ENCODE measurements at places on chromosomes 4 and X. TPM values are rescaled to one million over a fixed set of nuclear protein-coding genes. Genes with fewer than 3 reads are reported as not detected.
A peak's percentile ranks its signal among the peaks of the same experiment; 100 is the strongest.

GRCh38 chrX:133980406-133980805, 5.0 kb downstream of the GPC3 start:
- peak; percentile 5 for DNase-seq

GRCh38 chr4:43757147-43757546, 691.5 kb downstream of the KCTD8 start:
- peak; percentile 1 for DNase-seq

GRCh38 chr4:92830771-92831170, 527.0 kb downstream of the GRID2 start:
- DNase-seq, result no peak

Gene TLR7
- not detected for polyA plus RNA-seq

- peak; percentile 68 for DNase-seq
These were observed 11.0 kb upstream of the SH3TC1 start for GRCh38 chr4:8188085-8188484.

GRCh38 chr4:99536848-99537247, 26.0 kb downstream of the C4orf17 start:
- no peak for DNase-seq

Gene SLAIN2
- polyA plus RNA-seq, result 41.9 TPM

DNA sequence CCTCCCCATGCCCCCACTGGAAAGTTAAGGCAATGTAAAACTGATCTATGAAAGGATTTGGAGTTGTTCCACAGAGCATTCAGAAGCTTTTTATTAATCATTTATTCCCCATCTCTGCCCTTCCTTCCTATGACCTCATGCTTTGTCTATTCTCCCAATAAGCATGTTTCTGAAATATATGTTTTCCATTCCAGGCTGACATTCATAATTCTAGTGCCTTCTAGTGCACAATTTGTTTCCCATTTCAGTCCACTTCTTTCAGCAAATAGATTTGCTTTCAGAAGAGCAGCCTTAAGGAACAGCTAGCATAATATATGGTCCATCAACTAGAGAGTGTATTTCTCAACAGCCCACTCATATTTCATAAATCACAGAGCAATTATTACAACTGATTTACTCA, 77.1 kb upstream of the ATXN3L start:
- peak; percentile 57 for DNase-seq

GRCh38 chr4:57442831-57443291, 332.7 kb upstream of the IGFBP7 start:
- peak; percentile 52 for DNase-seq

GRCh38 chr4:168685136-168685809, 188.4 kb downstream of the PALLD start:
- DNase-seq, result no peak

Gene SEC24D
- polyA plus RNA-seq, result 131 TPM

- DNase-seq, result no peak
These were observed 820 bp upstream of the MAB21L2 start for GRCh38 chr4:150581056-150581605.

Gene XAGE1B
- polyA plus RNA-seq, result not detected

DNA sequence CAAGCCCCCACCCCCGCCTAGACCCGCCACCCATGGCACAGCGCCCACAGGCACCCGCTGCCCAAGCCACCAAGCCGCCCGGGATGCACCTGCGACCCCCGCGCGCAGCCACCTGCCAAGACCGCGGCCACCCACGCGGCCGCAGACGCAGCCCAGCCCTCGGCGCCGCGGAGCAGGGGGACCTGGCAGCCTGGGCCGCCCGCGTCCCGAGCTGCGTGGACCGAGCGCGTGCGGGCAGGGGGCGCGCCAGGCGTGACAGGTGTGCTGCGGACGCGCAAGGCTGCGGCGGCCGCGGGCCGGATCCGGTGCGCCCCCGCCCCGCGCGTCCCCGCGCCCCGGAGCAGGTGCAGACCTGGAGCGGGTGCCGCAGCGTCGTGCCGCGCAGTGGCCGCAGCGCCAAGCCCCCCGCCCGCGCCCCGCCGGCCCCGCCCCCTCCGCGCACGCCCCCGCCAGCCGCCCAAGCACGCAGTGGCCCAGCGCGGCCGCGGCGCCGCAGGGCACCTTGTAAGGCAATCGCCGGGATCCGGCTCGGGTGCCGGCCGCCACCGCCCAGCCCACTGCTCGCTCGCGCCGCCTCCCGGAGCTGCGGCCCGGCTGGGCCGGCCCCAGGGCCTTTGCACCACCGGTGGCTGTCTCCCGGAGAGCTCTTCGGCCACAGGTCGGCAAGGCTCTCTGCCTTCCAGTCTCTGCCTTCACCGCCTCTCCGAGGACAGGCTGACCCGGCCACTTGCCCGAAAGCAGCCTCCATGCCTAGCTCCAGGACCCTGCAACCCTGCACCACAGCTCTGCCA, at the start of gene PNCK:
PNCK (minus strand) TSS at position 386 of the 791 bp plus-strand sequence. CDS start 737 bp downstream, outside the sequence.
- no peak for DNase-seq

- peak; percentile 77 for DNase-seq
These were observed 63.4 kb upstream of the MAB21L2 start for GRCh38 chr4:150518559-150518958.

GRCh38 chr4:31784558-31784957, 1064.4 kb downstream of the PCDH7 start:
- DNase-seq, result no peak

- no peak for DNase-seq
These were observed 160.1 kb upstream of the FSTL5 start for GRCh38 chr4:162323919-162324318.

DNA sequence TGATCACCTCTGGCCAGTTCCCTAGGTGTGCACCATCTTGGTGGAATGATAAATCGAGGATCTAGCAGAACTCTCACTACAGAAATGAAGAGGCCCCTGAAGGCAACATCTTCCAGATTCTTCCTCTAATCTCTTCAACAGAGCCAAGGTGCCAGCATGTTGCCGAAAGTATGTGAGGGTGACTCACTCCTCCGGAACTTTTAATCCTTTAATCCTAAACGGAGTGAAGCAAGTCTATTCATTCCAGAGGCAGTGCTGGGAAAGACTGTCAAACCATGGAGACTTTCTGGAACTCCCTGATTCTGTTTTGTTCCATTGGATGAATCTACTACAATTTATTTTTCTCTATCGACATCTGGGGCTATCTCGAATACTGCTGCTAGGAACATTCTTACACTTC, 68.7 kb downstream of the SUPT20HL2 start:
- peak; percentile 82 for DNase-seq

GRCh38 chr4:99390055-99390454, 37.5 kb upstream of the ADH1C start:
- DNase-seq, result peak; percentile 63

DNA sequence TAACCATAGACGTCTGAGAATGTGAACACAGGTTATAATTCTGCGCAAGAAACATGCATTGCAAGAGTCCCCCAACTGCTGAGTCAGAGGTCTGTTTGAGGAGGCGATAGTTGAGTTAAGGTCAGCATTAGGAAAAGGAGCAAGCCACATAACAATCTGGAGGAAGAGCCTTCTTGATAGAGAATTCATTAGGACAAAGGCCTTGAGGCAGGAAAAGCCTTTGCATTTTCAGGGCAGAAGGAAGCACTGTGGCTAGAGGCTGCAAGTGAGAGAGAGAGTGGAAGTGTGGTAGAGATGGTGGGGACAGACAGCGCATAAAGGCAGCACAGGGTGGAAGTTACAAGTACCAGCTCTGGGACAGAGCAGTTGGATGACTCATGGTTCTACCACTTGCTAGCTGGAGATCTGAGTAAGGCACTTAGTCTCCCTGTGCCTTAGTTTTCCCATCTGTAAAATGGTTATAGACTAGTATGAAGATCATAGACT, 125.8 kb upstream of the LNX1 start:
- DNase-seq, result peak; percentile 43

GRCh38 chrX:16610121-16610621, 39.8 kb upstream of the S100G start:
- peak; percentile 74 for DNase-seq

Gene RNF128
- polyA plus RNA-seq, result 0.16 TPM

- DNase-seq, result no peak
These were observed 52.1 kb downstream of the PROM1 start for GRCh38 chr4:16031546-16032395.

Gene FAM47A
- not detected for polyA plus RNA-seq

- DNase-seq, result peak; percentile 87
These were observed 854.4 kb upstream of the INTU start for GRCh38 chr4:126778348-126778747.

GRCh38 chr4:82889287-82889686, 1.7 kb downstream of the SEC31A start:
- peak; percentile 37 for DNase-seq

Gene CXXC4
- polyA plus RNA-seq, result not detected

Gene TAF7L
- polyA plus RNA-seq, result 0.53 TPM

DNA sequence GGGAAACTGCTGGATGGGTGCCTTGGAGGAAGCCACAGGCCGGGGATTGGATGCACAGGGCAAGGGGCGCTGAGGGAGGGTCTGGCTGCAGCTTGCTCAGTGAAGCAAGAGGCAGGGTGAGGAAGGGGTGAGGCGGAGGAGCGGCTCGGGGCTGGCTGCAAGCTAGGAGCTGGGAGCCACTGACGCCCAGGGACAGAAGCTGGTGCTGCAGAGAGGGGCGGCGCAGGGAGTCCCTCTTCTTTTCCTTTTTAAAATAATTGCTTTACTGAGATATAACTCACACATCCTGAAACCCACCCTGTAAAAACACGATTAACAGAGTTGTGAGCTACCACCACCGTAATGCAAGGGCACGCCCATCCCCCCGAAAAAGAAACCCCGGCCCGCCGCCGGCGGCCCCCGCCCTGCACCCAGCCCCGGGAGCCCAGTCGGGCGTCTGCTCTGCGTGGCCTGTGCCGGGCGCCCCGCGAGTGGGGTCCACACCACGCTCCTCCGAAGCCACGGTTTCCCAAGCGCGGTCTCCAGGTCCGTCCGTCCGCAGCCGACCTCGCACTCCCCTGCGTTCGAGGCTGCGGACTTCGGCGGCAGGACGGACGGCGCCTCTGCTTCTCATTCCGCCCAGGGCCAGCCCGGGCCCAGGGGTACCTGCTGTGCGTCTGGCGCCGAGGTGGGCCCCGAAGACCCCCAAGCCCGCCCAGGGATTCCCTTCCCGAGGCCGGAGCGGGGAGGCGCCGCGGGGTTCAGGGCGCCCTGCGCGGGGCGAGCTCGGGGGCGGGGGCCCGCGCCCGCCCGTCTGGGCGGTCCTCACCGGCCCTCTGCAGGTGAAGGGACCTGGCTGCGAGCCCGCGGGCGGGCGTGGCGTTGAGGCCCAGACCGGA, 866 bp upstream of the UVSSA start:
- peak; percentile 69 for DNase-seq

DNA sequence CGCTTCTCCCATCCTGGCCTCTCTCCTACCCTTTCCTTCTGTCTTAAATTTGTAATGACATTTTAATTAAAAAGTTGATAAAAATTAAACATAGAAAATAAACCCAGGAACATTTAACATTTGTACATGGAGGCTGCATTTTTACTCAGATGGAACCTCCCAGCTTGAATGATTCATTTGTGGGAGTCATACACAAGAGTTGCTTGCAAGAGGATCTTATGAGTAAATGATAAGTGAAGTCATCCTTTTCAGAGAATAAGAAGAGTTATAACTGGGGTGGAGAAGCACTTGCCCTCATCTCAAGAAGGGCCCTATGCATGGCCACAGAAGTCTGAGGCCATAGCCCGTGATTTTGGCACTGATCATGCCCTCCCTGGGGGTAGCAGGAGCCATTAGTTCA, 482.9 kb upstream of the BOD1L1 start:
- peak; percentile 89 for DNase-seq

Gene DGKK
- polyA plus RNA-seq, result not detected

GRCh38 chrX:120732461-120732860, 102.6 kb upstream of the C1GALT1C1 start:
- DNase-seq, result peak; percentile 26

DNA sequence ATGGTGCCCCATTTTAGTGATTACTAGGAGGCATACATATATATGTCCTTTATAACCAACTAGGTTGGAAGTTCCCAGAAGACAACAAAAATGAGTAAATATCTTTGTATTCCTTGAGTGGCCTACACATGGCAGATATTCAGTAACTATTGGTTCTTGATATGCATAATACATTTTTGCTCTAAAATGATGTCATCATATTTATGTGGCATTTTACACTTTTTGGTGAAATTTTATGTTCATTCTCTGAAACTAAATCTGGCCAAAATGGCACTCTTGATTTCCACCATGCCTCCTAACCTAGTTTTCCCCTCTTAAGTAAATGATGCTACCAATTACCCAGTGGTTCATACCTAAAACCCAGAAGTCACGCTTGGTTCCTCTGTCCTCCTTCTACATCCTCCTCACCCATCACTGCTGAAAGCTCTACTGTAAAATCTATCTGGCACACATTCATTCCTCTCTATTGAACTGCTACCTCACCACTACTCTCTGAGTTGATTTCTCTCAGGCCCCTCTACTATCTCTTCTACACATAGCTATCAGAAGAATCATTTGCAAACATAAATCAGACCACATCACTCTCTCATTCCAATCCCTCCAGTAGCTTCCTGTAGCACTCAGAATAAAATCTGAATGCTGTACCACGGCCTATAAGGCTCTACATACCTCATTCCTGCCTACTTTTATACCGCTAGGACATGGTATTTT, 13.4 kb downstream of the SLC10A7 start:
- DNase-seq, result no peak

Gene MAGEC1
- not detected for polyA plus RNA-seq

DNA sequence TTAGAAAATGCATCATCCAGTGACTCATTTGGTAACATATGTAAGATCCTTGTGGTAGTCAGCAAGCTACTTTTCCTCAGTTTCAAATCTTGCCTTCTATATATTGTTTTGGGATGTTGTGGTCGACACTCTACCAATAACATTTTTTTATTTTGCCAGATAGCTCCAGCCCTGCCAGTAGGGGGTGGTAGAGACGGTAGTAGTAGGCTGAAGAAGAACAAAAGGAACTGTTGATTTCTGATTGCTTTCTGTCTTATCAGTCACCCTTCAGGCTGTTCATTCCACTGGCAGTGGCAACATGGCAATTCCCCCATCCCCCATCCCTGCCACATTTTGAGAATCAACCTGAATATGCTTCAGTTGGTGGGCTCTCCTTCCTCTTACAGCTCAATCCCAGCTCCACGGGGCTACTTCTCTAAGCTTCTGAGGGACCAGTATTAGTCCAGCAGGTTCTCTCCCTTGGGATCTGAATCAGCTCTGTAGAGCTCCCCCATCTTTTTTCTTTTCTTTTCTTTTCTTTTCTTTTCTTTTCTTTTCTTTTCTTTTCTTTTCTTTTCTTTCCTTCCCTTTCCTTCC, 171.5 kb upstream of the VEGFC start:
- no peak for DNase-seq

DNA sequence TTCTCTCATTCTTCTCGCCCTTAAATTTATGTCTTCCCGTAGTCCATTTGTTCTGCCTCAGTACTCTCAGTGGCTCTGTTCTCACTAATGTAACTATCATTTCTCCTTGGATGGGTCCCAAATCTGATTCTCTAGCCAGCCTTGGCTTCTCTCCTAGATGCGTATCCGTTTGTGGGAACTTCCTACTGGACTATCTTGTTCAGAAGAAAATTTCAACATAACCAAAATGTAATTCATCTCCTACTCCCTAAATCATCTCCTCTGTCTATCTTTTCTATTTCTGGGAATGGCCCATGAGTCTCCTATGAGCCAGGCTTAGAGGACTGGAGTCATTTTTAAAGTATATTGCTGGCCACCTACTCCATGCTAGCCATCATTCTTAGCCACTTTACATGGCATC, 4.4 kb upstream of the C4orf36 start:
- DNase-seq, result peak; percentile 23

Gene PLP1
- polyA plus RNA-seq, result 0.53 TPM

All from GM23248 (cell line).